ENCODE measurements at places on chromosomes 5 and 9.

DNA sequence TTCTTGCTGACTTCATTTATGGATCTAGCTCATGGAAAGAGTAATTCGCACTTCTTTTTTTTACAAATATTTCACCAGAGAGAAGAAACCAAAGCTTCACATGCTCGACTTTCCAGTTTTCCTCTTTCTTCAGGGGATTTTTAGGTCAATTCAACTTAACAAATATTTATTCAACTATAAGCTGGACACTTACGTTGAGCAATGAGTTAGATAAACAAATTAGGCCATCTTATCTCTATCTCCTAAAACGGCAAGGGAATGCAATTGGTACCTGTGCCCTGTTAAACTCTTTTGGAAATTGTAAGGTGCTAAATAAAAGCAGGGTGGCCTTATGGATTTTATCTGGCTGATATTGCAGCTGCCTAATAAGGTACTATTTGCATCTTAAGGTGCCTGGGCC is 145.1 kb upstream of the RAI14 start:
- no peak for DNase-seq

GRCh38 chr9:85290019-85290418 is 451.7 kb downstream of the AGTPBP1 start:
- no peak for DNase-seq

GRCh38 chr9:90476058-90476457 is 166.6 kb downstream of the DIRAS2 start:
- no peak for DNase-seq

DNA sequence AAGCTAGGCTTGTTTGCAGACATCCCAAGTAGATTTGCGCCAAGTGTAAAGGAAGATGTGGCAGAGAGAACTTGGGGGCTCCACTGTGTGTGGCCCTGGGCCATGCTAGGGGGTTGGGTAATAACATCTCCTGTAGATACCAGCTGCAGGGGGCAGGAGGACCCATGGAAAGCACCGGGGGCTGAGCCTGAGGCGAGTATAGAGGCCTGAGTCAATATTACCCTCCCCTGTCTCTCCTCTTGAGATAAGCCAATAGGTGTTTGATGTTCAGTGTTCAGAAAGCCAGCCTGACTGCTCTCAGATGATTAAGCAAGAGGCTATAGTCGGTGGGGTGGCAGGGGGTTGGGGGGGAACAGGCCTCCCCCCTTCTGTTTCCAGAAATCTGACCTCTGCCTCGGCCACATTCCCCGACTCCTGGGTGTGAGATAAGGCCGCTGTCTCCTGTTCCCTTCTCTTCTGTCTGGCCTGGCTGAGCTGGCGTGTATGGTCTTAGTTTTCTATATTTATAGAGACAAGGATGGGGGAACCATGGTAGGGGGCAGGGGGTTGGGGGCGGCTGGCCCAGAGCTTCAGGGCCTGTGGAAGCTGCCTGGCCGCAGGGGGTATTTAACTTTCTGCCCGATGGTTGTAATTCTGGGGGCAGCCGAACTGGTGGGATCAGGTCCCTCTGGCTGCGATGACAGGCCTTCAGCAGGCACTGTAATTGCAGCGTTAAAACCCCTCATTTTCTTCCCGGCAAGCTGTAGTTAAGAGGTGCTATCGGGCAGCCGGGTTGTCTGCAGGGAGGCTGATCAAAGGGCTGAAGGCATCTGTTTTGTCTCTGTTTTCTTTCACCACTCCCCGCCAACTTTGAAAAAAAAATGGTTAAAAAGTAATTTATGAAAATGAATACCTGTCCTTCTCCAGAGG is 292.0 kb downstream of the NSG2 start:
- DNase-seq: no peak

GRCh38 chr5:180133551-180133950 is 62.0 kb upstream of the RNF130 start:
- no peak for DNase-seq

GRCh38 chr9:133457233-133457632 is 2.5 kb upstream of the CACFD1 start:
- no peak for DNase-seq

DNA sequence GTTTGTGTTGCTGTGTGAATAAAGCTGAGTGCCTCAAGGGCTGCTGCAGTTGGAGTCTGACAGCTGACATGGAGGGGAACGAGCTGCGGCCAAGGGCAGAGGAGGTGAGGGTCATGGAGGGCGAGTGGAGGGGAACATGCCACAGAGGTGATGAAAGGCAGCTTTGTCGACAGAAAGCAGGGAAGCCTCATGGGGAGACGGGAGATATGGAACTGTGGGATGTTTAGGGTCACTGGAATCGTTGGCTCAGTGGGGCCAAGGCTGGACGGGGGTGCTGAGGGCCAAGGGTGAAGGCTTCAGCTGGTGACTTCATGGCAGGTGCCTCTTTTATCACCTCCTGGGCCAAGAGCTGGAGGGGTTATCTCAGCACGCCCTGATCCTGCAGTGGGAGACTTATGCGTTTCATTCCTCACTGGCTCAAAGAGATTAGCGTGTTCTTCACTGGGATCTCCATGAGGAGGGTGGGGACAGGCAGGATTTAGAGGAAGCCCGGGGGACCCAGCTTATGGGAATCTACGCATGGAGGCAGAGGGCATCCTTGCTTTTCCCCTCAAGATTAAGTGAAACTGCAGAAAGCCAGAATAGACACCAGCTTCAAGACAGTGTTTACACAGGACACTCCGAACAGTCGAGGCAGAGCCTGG is 42.2 kb downstream of the FAM240B start:
- no peak for DNase-seq

- DNase-seq: no peak
Observed at GRCh38 chr9:137390553-137391410, 32.2 kb downstream of the EXD3 start.

- DNase-seq: no peak
Observed at GRCh38 chr9:121253821-121254501, 14.0 kb upstream of the GSN start.

DNA sequence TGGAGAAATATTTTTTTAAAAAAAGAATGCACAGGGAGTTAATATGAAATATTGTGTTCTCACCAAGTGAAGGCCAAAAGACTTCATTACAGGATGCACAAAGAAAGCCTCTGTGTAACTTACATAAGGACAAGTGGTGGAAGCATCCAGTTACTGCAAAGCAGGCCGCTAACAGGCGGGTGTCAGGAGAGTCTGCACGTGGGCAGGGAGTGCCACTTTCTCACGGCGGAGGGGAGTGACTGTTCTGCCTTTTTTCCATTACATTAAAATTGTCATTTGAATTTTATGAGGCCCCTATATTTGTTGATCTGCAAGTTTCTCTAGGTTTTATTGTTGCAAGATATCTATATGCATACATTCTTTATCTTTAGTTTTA is 28.1 kb upstream of the SPATA31E1 start:
- DNase-seq: no peak
